ENCODE measurements at places on chromosomes 16 and 17.
A peak's percentile ranks its signal among the peaks of the same experiment; 100 is the strongest.

- no peak for DNase-seq
Measured at GRCh38 chr16:54178478-54178976, 108.1 kb downstream of the IRX3 start.

DNA sequence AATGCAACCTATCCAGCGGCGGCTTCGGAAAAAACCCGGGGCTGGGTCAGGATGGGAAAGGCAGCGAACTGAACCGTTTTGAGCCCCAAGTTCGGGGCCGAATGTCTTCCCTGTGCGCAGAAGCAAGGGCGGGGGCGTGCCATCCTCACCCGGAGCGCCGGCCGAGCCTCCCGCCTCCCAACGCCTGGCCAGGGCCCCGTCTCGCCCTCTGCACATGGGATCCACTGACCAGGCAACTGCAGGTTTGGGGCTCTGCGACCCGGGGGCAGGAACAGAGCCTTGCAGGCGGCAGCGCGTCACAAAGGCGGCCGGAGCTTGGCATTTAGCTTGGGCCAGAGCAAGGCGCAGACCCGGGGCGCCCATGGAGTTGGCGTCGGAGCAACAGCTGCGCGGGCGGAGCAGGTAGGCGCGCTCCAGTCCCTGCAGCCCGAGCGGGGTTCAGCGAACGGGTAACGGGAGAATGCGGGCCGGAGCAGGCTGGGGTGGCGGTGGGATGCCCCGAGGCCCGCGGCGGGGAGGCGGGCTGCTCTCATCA, at the start of gene FBXO39:
TSS of gene FBXO39 (plus strand) at position 345 of the 535 bp plus-strand sequence. CDS start 3,654 bp downstream, outside the sequence.
- DNase-seq = no peak

GRCh38 chr17:17545984-17546383, 45.5 kb downstream of the PEMT start:
- DNase-seq = no peak

- DNase-seq = no peak
Measured at GRCh38 chr16:9657641-9658040, 524.6 kb downstream of the GRIN2A start.

DNA sequence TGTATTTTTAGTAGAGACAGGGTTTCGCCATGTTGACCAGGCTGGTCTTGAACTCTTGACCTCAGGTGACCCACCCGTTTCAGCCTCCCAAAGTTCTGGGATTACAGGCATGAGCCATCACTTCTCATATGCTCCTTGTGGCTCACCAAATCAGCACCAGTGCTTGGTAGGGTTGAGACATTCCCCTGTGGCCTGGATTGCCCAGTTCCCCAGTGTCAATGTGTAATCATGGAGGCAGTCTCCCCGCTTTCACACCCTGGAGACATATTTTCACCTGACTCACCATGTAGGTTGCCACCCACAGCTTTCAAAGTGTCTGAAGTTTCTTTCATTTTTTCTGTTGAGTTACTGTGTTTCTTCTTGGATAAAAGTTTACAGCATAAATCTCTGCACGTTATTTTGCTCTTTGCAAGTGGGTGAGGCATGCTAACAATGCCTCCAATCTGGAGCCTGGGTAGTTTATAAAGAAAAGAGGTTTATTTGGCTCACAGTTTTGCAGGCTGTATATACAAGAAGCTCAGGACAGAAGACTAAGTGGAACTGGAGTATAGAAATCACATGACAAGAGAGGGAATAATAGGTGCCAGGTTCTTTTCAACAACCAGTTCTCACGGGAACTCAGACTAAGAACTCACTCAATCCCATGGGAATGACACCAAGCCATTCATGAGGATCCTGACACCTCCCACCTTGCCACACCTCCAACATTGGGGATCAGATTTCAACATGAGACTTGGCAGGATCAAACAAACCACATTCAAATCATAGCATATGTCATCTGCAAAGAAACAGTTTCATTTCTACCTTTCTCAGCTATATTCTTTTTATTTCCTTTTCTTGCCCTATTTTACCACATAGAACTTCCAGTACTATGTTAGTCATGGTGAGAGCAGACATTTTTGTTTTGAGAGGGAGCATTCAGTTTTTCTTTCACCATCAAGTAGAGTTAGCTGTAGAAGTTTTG, 113.2 kb downstream of the PHKB start:
- DNase-seq = peak; percentile 29

- DNase-seq = no peak
Measured at GRCh38 chr17:9232591-9233270, 211.4 kb downstream of the NTN1 start.

DNA sequence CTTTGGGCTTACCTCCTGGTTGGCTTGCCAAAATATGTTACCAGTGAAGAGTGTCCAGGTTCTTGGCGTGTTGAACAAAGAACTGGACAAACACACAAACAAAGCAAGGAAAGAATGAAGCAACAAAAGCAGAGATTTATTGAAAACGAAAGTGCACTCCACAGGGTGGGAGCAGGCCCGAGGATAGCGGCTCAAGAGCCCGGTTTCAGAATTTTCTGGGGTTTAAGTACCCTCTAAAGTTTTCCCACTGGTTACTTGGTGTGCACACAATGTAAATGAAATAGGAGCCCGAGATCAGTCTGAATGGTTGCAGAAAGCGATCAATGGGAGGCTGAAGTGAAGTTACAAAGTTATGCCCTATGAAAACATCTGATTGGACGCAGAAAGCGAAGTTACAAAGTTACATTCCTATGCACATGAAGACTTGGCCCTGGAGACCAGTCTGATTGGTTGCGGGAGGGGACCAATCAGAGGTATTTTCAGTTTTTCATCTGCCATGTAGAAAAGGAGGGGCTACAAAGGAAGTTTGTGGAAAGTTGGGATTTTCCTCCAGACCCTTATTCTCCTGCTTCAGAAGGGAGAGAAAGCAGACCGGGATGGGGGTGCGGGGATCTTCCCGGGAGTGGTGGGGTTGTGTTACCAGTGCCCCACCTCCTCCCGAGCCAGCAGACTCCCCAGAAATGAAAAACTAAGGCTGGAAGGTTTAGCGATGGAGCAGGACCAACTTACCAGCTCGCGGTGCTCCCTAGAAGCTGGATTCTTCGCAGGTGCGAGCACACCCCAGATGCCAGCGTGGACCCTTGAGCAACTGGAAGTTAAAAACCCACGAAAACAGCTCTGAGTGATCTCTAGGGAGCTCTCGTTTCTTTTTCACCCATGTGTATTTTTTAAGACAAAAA, at the start of gene SLFN12:
TSS of gene SLFN12 (minus strand) at position 325 of the 899 bp plus-strand sequence. CDS start 9,472 bp downstream, outside the sequence.
- peak; percentile 12 for DNase-seq

DNA sequence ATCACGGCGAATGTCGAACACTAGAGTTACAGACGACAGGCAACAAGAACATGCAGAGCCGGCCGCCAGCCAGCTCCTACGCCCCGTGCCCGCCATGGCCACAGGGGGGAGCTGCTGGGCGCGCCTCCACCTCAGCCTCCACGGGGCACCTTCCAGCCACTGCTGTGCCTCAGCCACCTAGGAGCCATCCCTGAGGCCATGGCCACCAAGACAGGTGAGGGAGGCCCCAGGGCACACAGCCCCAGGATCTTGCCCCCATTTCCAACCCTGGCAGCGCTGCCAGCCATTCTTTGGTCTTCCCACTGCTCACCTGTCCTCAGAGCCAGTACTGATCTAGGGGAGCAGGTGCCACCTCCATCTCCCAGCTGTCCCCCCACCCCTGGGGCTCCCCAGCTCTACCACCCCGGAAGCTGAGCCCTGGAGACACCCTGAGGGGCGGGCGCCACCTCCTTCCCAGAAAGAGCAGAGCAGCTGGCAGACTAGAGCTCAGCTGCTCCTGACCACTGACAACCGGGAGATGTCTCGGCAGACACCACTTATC, 11.8 kb downstream of the GNPTG start:
- DNase-seq = peak; percentile 64

- no peak for DNase-seq
Measured at GRCh38 chr16:81590714-81591544, 146.3 kb downstream of the CMIP start.

DNA sequence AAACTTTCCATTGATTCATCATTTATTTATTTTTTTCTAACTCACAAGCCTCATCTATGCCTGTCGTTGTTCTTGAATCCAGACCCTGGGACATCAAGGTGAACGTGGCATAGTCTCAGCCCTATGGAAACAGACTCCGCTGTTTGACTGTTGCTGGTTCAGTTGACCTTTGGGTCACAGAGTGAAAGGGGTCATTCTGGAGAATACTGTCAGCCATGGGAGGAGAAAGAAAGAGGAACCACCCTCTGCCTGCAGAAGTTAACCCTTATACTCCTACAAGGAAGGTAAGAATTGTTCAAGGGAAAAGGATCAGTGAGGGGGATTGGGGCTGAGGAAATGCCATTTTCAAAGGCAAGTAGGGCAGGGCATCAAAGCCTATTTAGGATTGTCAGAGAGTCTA, 387.6 kb upstream of the MAF start:
- no peak for DNase-seq

DNA sequence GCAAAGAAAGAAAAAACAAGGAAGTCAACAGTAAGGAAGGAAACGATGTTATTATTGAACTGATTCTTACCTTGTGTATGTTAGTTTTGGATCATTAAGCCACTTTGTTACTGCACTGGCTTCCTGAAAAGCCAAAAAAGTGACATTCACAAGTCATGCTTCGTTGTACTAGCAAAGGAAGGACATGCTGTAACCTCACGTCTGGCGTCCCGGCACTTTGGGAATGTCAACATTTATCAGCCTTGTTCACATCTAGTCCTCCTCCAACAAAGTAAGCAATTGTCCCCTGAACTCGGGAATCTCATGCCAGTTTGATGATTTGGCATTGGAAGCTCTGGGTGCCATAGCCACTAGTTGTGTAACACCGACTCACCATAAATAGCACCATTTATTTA, 731 bp upstream of the MKS1 start:
- DNase-seq = no peak

GRCh38 chr17:4485676-4486646, 12.7 kb upstream of the SPNS2 start:
- DNase-seq = peak; percentile 31

GRCh38 chr16:67054901-67055300, 26.0 kb downstream of the CBFB start:
- no peak for DNase-seq

GRCh38 chr17:2179615-2180295, 123.8 kb downstream of the SMG6 start:
- no peak for DNase-seq
